ENCODE measurements at places on chromosomes 4 and X.

- no peak for DNase-seq
Measured at GRCh38 chrX:16124201-16124600, 836 bp downstream of the GRPR start.

DNA sequence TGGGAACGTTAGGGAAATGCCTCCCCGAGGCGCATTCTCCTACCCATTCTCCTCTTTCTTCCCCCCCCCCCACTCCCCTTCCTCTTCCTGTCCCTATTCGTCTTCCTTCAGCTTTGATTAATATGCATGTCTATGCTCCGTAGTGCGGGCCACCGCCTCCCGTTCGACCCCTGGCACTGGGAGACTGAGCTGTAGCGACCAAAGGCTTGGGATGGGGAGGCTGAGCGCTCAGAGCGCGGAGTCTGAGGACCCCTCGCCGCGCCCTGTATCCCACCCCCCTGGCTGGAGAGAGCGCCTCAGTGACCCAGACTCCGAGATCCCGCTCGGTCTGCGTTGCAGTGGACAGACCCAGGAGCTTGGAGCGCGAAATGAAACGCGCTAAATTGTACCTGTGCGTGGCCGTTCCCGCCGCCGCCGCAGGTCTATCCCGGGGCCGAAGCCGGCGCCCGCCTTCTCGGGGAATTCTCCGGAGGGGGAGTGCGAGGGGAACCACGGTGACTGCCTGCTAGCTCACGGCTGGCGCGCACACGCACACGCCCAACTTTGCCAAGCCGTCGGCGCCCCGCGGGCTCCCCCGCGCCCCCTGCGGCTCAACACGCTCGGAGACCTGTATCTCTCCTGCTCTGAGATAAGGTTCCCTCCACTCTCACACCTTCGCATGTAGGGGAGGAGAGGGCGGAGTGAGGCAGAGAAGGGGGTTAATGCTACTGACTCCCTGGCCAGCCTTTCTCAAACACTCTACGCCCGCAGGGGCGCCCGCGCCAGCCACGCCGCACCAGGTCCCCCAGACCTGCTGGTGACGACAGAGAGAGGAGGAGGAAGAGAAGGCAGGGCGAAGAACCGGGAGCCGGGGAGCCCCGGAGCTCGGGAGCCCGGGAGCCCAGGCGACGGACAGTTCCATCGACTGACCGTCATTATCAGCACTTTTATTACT lies 1.5 kb upstream of the PTCHD1 start:
- no peak for DNase-seq

- no peak for DNase-seq
Measured at GRCh38 chr4:105059337-105059736, 87.3 kb upstream of the TET2 start.

DNA sequence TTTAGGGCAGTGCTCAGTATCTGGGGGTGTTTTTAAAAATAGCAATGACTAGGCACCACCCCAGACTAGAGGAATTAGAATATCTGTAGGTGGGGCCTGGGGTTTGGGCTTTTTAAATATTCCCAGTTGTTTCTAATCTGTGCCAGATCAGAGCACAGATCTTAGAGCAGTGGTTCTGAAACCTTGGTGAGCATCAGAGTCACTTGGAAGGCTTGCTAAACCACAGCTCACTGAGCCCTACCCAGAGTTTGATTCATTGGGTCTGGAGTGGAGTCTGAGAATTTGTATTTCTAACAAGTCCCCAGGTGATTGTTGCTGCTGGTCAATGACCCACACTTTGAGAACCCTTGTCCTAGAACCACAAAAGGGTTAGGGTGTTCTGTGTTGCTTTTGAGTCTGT lies 16.7 kb downstream of the HADH start:
- no peak for DNase-seq

- no peak for DNase-seq
Measured at GRCh38 chr4:27009539-27009938, 148.9 kb downstream of the STIM2 start.

DNA sequence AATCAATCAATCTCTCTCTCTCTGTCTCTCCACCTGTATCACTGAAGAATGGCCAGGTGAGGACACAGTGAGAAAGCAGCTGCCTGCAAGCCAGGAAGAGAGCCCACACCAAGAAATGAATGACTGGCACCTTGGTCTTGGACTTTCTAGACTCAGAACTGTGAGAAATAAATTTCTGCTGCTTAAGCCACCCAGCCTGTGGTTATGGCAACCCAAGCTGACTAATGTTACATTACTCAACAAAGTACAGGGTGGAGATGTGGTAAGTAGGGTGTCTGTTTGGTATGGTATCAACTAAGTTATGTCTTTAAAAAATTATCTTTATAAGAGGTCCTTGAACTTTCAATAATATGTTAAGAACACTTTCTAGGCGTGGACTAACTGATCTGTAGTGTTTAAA lies 159.3 kb downstream of the EPHA5 start:
- no peak for DNase-seq

GRCh38 chrX:54909941-54910340 lies 10.7 kb upstream of the TRO start:
- DNase-seq: no peak

- DNase-seq: no peak
Measured at GRCh38 chr4:62822306-62822705, 1586.9 kb downstream of the TECRL start.

DNA sequence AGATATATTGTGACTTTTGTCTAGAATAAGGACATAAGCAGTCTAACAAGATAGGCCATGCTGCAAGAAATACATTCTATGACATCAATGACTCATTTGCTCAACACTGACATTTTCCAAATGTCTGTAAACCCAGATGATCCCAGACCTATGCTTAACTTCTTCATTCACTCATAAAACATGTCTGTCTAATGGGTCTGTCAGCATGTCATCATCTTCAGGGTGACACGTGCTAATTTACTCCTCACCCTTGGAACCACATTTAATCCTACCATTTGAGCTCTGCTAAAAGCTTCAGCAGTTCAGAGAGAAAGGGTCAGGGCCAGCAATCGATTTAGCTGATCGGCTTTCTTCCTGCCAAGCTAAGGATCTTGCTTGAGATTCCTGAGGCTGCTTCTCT lies 109.4 kb upstream of the MAP3K15 start:
- no peak for DNase-seq

DNA sequence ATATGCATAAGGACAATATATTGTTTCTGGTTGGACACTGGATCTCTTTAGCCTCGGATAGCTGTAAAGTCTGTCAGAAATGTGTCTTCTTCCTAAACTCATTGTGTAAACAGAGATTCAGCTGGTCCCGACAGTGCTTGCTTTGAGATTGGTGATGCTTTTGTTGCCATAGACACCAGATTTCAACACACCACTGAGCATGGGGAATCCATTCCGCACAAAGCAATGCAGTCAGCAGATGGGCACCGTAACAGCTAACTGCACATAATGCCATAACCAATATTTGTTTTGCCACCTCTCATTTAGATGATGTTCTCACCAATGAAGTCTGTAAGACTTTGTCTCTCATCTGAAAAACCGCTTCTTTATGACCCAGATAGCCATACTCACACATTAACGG lies 33.3 kb upstream of the FAM47C start:
- no peak for DNase-seq

- DNase-seq: no peak
Measured at GRCh38 chr4:153204247-153204671, at the start of gene TRIM2. Gene TRIM2 (plus strand): TSS chr4:153204443. CDS start chr4:153204531, 88 bp downstream.

DNA sequence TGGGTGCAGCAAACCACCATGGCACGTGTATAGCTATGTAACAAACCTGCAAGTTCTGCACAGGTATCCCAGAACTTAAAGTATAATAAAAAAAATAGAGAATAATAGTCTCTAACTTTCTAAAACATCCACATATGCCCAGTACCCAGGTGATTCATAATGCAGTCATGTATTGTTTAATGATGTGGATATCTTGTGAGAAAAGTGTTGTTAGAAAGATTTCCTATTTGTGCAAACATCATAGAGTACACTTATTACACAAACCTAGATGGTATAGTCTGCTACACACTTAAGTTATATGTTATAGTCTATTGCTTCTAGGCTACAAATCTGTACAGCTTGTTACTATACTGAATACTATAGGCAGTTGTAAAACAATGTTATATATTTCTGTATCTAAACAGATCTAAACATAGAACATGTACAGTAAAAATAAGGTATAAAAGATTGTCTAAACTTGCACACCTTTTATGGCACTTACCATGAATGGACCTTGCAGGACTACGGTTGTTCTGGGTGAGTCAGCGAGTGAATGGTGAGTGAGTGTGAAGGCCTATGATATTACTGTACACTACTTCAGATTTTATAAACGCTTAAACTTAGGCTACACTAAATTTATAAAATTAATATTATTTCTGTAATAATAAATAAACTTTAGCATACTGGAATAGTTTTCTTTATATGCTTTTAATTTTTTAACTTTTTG lies 232.2 kb upstream of the SLIT2 start:
- DNase-seq: no peak

- no peak for DNase-seq
Measured at GRCh38 chr4:10122236-10122932, 5.8 kb upstream of the WDR1 start.

DNA sequence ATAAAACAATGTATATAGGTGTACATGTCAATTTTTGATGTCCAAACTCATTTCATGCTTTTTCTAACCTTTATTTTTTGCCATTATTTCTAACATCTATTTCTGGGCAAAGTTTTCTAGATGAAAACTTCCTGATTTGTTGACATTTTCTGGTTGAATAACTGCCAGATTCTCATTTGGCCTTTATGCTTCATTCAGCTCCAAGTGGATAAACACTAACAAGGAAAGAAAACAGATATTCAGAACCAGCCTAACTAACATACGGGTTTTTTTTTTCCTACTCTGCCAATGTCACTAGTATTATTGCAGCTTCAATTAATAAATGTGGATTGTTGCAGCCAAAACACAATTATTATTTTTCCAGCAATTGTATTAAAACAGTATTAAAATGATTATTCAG lies 50.9 kb upstream of the RAP1GDS1 start:
- DNase-seq: no peak

DNA sequence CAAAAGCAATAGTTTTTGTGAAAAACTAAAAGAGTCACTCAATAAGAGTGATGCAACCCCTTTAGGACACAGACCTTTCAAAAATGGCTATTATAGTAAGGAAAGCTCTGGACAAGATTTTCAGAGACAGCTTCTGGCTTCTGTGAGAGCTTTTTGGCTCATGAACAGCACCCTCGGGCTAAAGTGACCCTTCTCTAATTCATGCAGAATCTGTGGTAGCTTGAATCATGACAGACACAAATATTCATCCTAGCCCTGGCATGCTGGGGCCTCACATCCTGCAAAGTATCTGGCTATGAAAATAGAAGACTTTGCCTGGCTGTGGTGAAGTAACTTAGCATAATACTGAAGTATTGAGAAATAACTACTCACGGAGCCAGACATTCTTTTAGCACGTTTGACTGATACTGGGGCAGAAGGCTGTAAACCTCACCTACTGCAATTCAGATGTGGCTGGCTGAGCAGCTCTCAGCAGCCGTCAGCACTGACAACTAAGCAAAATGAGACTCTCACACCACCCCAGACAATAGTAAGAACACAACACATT lies 327.3 kb downstream of the MAPK10 start:
- no peak for DNase-seq

GRCh38 chr4:148834804-148835631 lies 392.8 kb upstream of the NR3C2 start:
- no peak for DNase-seq

DNA sequence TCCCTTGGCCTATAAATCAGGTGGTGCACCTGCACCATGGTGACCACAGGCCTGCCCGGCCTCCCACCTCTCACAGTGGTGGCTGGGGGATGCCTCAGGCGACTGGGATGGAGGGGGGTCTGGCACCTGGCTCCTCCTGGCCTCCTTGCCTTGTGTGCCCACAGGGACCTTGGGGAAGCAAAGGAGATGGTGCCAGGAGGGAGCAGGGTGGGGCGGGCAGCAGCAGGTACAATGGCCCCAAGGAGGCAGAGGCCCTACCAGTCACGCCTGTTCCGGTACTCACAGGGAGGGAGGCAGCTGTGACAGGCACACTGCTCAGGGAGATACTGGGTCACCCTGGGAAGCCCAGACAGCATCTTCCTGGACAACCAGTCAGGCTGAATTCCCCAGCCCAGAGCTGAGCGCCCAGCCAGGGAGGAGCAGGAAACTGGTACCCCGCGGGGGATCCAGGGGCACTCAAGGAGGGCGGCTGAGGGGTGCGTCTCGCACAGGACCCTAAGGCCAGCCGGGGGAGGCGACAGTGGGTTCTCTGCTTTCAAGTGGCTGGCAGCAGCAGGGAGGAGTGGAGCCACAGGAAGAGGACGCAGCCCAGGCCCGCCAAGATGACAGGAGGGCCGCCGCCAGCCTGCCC lies 1.2 kb upstream of the TREX2 start:
- DNase-seq: no peak

- no peak for DNase-seq
Measured at GRCh38 chr4:1412376-1413203, 6.3 kb upstream of the NKX1-1 start.

DNA sequence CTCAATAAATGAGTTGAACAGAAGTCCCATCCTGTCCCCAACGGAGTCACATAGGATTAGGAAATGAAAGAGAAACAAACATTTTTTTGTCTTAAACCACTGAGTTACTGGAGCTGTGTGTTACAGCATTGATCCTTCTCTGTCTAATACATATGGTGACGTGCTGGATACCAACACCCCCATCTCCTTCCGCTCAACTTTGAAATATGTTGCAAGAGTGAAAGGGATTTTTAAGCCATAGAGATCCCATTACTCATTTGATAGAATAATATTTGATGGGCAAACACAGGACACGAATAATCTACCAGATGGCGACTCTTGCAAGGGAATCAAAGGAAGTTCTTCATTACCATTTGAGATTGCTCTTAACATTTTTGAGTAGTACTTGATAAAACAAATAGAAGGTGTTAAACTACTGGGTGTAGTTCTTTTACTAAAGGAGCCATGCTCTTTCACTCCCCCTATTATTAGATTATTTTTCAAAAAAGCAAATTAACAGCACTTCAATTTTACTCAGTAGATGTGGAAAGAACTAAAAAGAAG lies 140.5 kb downstream of the PACRGL start:
- DNase-seq: no peak

DNA sequence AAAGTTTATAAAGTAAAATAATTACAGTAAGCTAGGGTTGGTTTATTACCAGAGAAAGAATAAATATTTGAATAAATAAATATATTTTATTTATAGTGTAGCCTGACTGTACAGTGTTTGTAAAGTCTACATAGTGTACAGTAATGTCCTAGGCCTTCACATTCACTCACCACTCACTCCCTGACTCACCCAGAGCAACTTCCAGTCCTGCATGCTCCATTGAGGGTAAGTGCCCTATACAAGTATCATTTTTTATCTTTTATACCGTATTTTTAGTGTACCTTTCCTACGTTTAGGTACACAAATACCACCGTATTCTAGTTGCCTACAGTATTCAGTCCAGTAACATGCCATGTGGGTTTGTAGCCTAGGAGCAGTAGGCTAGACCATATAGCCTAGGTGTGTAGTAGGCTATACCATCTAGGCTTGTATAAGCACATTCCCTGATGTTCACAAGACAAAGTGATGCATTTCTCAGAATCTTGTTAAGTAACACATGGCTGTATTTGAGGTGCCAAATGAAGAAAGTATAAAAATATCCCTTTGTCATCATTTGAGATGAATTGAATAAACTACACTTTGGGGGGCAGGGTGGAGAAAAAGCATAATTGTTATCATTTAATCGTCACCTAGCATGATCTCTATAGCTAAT lies 14.7 kb upstream of the KLHL8 start:
- DNase-seq: no peak

All from stimulated activated CD4-positive, alpha-beta T cell treated with anti-CD3 and anti-CD28 coated beads, TNF-alpha, amount 100 ng/mL, for 48 hours (primary cell).